ENCODE measurements at places on chromosomes 12 and 14.
A peak's percentile ranks its signal among the peaks of the same experiment; 100 is the strongest.

- DNase-seq: peak; percentile 42
Measured at GRCh38 chr12:132597333-132598316, 12.8 kb downstream of the LRCOL1 start.

DNA sequence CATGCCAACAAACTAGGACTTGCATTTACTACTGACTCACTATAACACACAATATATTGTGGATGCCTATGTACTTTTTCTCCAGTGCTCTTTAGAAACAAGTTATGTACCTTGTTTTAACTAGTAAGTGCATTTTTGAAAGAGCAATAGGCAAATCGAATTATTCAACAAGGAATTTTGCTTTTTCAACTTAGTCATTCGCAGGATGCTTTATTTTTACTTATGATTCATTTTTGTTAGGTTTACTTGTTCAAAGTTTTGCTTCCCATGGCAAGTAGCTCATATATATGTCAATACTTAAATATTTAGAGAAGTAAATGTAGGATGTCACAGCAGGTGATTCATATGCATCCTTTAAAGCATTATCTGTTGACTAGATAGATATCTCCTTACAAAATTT lies 149.8 kb downstream of the PELI2 start:
- DNase-seq: no peak

GRCh38 chr14:96055065-96055752 lies 16.0 kb downstream of the C14orf132 start:
- DNase-seq: no peak

DNA sequence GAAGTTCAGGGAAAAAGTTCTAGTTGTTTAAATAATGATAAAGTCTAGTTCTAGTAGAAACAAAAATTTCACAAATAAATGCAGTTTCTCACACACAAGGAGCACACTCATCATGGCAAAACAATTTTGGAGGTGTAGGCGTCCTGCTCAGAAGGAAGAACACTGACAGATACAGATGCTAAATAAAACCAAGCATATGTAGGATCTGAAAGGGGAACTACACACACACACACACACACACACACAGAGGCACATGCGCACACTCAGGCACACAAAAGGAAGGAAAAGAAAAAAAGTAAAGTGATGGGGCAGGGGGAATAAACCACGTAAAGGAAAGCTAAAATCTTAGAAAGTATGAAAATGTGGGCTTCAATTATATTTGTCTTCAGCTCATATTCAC lies 117.7 kb downstream of the SOX5 start:
- no peak for DNase-seq

- no peak for DNase-seq
Measured at GRCh38 chr14:44154874-44155273, 352.2 kb downstream of the FSCB start.

DNA sequence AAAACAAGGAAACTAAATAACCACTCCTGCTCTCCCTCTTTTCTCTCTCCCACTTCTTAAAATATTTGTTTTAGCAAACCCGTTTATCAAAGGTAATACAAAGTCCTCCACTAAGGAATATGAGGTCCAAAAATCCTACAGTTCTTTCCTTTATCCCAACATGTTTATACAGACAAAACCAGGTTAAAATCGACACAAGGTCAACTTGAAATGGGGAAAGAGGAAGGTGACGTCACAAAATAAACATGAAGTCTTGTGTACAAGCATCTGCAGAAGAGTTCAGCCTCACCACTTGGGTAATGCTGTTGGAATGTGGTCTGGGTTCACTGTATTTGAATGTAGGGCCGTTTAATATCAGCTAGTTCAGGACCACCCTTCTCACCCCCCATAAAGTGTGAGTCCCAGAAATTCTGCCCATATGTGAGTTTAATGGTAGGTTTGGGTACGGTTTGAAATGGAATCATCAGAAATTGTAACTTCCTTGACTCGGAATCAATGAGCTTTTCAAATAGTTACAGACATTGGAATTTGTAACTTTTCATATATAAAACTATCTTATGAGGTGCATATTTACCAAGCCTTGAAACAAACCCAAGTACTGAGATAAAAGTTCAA lies 120.0 kb upstream of the SLC38A2 start:
- DNase-seq: no peak

DNA sequence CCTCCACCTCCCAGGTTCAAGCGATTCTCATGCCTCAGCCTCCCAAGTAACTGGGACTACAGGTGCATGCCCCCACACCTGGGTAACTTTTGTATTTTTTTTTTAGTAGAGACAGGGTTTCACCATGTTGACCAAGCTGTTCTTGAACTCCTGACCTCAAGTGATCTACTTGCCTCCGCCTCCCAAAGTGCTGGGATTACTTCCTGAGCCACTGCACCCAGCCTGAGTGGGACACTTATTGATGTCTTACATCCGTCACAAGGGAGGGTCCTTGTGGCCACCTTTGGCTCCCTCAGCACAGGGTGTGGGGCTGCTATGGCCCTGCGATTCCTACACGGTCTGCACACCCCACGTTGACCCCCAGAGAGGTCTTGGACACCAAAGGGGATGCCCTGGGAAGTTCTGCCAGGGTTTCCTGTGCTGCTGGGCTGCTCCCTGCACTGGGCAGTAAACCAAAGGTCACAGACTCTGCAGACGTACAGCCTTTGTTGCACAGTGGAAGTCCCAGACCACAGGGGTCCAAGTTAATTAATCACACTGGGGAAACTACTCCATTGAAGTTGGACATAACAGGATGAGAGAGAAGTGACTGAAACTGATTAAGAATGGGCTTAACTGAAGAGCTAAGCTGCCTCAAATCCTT lies 95.7 kb downstream of the SAMD4A start:
- DNase-seq: no peak

- DNase-seq: no peak
Measured at GRCh38 chr12:30953951-30954751, 27.6 kb downstream of the TSPAN11 start.

GRCh38 chr12:131383741-131384543 lies 326.9 kb upstream of the SFSWAP start:
- DNase-seq: no peak

DNA sequence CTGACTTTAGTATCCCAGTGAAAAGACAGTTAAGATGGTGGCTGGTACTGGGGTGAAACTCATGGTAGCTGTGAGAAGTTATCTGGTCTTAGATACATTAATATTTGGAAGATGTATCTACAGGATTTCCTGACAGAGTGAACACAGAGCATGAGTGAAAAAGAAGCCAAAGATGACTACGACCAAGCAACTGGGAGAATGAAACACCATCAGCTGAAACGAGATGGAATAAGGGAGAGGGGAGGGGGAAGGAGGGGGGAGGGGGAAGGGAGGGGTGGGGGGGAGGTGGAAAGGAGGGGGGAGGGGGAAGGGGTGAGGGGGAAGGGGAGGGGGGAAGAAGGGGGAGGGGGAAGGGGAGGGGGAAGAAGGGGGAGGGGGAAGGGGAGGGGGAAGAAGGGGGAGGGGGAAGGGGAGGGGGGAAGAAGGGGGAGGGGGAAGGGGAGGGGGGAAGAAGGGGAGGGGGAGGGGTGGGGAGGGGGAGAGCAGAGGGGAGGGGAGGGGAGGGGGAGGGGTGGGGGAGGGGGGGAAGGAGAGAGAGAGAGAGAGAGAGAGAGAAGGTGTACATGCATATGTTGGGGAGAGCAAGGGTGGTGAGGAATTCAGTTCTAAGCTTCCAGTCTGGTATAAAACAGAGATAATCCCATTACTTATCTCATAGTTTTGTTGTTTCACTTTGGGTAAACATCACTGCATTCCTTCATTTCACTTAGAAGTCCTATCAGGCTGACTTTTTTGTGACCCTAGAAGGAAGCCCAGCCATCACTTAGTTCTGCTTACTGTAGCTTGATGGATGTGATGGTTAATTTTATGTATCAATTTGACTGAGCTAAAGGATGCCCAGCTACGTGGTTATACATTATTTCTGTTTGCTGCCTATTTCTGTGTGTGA lies 73.9 kb downstream of the SPPL3 start:
- peak; percentile 22 for DNase-seq

DNA sequence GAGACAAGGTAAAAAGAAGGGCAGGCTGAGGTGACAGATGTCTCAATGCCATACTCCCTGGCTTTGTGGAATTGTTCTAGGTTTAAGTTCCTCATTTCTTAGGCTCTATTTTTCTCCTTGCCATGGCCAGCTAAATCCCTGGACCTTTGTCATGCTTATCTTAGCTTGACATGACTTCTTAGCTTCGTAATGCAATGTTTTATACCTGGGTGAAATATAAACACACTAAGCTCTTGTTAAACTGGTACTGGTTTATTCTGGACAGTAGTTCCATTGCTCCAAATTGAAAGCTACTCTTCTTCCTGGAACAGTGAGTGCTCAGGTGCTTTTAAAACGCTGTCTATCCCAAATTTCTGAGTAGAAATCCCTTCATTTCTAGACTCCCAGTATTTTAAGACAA lies 17.4 kb upstream of the ARHGAP5 start:
- DNase-seq: no peak
